ENCODE measurements at places on chromosomes 11 and 22.

DNA sequence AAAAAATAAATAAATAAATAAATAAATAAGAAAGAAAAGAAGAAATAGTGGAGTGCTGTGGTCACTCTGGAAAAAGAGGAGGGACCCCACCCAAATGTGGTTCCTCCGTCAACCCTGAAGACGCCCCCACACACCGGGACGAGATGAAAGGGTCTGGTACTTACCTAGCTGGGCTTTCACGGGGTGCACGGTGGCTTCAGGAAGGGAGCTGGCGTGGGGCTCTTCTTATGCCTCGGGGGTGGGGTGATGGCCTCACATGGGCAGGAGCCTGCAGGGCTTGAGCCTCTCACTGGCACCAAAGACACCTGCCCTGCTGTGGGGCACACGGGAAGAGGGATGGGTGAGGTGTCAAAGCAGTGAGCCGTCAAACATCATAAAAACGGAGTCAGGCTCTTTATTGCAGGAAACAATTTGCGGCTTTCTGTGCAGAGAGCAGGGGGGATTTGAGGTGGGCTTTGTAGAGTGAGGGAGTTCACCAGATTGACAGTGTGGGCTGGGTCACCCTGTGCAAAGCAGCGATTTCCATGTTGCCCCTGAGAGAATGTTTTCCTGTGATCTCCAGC, 28.0 kb upstream of the KRTAP5-6 start:
- no peak overlapping the region for H3K4me3 ChIP-seq
- no peak overlapping the region for H3K27ac ChIP-seq
- H3K36me3 ChIP-seq, result no peaks in the 10 kb centered on the region
- H3K27me3 ChIP-seq, result peaks cover 65% of the 10 kb centered on the region

DNA sequence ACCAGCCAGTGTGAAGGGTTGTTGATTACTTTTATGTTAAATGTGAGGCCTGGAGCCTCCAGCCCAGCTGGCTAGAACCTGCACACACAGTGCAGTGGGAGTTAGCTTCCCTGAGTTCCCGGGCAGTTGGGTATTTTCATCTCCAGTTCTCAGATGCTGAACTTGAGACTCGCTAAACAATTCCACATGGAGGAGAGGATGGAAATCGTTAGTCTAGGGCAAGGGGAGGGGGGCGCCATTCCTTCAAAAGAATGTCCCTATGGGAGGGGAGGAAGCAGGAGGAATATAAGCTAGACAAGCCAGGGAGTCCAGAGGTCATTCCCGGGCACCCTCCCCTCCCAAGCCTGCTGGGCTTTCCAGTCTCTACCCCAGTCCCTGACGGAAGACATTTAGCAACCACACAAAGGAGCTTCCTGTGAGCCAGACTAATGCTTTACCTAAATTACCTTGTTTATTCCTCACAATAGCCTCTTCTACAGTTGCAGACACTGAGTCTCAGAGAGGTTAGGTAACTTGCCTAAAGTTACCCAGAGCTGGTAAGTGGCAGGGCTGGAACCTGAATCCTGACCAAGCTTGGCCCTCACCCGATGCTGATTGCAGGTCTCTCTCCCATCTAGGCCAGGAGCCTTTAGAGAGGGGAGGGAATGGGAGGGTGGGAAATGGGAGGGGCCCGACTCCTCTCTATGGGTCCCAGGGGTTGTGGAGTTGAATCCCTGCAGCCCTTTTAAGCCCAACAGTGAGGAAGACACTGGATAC, 1.9 kb upstream of the TSKU start:
- H3K4me3 ChIP-seq, result peak overlapping the region; percentile 83
- DNase-seq, result no peak
- H3K27ac ChIP-seq, result no peak overlapping the region
- H3K27me3 ChIP-seq, result no peaks in the 10 kb centered on the region

GRCh38 chr11:47242596-47243192, 5.9 kb downstream of the ACP2 start:
- peaks cover 73% of the 10 kb centered on the region for H3K36me3 ChIP-seq
- H3K27ac ChIP-seq, result peak overlapping the region; percentile 2
- H3K4me1 ChIP-seq, result peaks cover 9% of the 10 kb centered on the region
- no peak overlapping the region for H3K4me3 ChIP-seq

DNA sequence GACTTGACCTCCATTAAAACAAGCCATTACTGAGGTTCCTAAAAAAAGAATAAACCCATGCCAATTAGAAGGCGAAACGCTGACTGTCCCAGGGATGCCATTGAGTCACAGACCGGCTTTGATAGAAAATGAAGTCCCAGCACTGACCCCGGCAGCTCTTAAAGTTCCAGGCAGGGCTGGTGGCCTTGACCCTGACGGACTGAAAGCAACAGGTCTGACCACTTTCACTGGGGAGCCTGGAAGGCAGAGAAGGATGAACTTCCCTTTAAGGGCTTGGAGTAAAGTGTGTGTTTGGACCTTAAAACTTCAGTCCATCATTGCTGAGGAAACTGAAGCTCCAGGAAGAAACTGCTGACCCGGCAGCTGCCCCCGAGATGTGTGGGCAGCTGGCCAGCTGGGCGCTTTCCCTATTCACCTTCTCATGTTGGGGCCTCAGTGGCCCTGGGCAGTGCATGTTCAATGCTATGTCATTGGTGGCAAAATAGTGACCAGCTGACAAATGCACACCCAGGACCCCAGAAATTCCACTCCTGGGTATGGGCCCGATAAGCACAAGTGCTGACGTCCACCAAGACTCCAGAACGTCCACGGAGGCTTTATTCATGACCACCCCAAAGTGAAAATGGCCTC, 18.9 kb upstream of the EFCAB6 start:
- H3K36me3 ChIP-seq, result no peaks in the 10 kb centered on the region
- H3K4me1 ChIP-seq, result no peaks in the 10 kb centered on the region
- H3K4me3 ChIP-seq, result no peak overlapping the region
- H3K27ac ChIP-seq, result no peak overlapping the region
- H3K27me3 ChIP-seq, result peaks cover 30% of the 10 kb centered on the region

DNA sequence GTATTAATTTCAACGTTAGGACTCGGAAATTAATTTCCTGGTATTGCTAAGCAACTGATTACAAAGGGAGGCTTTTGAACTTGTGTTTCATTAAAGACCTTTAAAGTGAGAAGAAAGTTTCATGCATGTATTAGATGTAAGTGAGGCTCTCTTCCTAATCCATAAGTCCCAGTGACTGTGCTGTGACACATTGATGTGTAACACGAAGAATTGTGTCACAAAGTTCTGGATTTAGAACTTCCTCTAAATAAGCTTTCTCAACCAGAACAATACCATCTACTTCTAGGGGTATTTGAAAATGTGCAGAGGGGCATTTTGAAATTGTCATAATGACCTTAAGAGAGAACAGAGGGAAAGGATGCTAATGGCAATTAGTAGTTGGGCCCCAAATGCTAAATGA, 14.4 kb downstream of the DCUN1D5 start:
- no peaks in the 10 kb centered on the region for H3K27me3 ChIP-seq
- peaks cover 11% of the 10 kb centered on the region for H3K4me1 ChIP-seq
- no peak overlapping the region for H3K27ac ChIP-seq
- no peak for DNase-seq
- H3K4me3 ChIP-seq, result no peak overlapping the region
- peaks cover 78% of the 10 kb centered on the region for H3K36me3 ChIP-seq

DNA sequence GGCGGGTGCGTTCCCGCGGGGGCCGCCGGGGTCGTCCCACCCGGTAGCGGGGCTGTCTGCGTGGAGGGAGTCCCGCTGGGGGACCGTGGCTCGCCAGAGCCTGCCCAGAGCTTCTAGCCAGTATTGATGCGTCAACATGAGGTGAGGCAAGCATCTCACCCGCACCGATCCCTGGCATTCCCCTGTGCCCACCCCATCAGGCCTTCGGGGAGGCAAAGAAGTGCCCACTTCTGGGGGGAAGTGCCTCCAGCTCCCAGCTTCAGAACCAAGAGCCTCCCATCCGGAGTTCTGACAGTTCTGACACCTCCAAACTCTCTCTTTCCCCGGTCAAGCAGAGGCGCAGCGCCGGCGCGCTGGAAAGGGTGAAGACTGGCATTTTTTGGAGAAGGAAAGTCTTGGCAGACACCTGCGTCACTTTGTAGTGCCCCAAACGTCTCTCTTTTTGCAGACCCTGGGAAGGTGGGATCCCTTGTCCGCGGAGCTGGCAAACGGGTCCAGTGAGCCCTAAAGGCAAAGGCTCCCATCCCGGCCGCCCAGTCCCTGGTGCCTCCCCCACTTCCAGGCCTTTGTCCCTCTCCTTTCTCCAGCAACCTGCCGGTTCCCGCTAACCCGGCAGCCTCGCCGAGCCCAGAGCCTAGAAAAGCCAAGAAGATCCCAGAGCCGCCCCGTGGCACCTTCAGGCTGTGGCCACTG, 3.2 kb upstream of the PAX6 start:
- H3K27ac ChIP-seq, result no peak overlapping the region
- H3K36me3 ChIP-seq, result no peaks in the 10 kb centered on the region
- no peak overlapping the region for H3K4me3 ChIP-seq
- peaks cover 6% of the 10 kb centered on the region for H3K4me1 ChIP-seq
- DNase-seq, result no peak

DNA sequence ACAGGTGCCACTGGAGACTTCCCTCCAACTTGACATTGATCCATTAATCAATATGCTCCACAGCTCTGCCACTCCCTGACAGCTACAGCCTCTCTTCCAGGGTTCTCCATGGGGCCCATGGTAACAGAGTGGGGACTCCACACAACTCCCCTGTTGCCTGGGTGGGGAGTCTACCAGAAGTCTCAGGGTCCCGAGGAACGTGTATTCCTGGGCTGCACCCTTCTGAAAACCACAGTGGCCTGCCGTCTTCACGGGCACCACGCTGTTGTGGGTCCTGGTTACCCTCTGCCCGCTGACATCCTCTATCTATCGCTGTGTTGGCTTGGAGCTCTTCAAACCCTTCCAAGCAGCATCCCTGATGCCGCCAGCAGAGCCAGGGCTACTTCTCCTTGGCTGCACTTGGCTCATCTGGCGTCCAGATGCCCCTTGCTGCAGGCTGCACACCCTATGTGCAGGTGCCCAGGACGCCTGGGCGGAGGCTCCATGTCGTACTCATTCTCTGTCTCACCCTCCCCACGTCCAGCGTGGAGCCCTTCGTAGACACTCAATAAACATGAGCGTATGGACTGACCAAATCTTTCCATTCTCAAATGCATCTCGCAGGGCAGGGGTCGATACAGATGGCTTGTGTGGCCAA, 1341.8 kb downstream of the TBC1D22A start:
- no peak overlapping the region for H3K27ac ChIP-seq
- DNase-seq, result no peak
- no peaks in the 10 kb centered on the region for H3K4me1 ChIP-seq
- H3K27me3 ChIP-seq, result no peaks in the 10 kb centered on the region

DNA sequence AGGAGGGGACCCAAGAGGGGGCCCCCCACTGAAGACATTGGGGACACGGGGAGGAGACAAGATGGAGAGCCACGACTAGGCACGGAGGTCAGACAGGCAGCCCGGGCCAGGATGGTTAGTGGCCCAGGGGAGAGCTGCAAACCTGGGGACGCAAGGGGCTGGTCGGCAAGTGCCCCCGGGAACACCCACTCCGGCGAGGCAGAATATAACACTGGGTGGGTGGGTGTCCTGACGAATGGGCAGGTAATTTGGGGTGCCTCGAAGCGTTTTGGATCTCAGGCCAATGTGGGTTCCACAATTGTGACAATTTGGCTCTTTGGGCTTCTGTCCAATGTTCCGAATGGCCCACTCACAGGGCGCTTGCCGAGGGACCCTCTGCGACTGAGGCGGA, 9.9 kb downstream of the IGF2 start:
- peaks cover 9% of the 10 kb centered on the region for H3K36me3 ChIP-seq
- H3K4me3 ChIP-seq, result no peak overlapping the region
- peaks cover 82% of the 10 kb centered on the region for H3K27me3 ChIP-seq
- no peak overlapping the region for H3K27ac ChIP-seq

DNA sequence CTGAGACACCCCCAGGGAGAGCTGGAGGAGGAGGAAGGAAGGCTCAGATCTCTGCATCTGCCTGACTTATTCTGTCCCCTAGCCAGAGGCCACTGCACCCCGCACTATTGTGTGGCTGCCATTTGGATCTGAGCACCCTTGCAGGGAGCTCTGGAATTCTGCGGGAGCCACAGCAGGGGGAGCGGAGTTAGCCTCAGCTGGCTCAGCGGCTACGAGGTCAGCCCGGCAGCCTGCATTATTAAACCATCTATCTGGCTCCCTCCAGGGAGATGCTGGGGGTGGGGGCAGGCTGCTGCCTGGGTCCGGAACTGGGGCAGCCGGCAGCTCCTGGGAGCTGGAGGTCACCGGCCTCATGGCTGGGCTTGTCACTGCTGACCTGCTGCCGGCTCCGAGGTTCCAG, 6.5 kb upstream of the ELFN2 start:
- H3K27ac ChIP-seq, result no peak overlapping the region
- DNase-seq, result no peak
- H3K27me3 ChIP-seq, result no peaks in the 10 kb centered on the region

GRCh38 chr11:116714902-116715301, 57.9 kb downstream of the BUD13 start:
- H3K4me3 ChIP-seq, result no peak overlapping the region
- H3K36me3 ChIP-seq, result no peaks in the 10 kb centered on the region
- no peaks in the 10 kb centered on the region for H3K4me1 ChIP-seq
- no peak for DNase-seq
- no peak overlapping the region for H3K27ac ChIP-seq

DNA sequence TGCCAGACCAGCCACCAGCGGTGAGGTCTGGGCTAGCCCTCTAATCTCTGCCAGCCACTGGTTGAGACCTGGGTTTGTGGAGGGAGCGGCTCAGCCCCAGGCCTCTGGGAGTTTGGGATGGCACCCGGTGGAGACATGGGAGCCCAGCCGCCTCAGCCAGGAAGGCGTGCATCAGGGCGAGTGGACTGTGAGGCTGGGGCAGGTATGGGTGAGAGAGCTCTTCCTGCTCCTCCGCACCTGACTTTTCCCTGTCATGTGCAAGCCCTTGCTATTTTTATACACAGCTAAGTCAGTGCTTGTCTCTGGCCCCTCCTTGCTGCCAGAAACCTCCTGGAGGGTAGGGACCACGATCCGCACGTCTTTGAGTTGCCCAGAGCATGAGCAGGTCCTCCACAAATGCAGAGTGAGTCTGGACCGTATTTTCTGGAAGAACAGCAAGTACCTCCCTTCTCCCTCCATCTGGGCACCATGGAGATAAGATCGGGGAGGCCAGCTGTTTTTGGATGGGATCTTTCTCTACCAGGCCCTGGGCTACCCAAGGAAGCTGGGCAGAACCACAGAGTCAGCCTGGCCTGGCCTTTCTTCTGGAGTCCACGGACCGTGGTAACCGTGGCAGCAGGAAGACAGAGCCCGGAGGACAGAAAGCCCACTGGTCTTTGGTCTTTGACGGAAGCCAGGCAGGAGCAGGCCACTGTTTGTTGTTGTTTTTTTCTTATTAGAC, 53.3 kb downstream of the IGLL1 start:
- no peaks in the 10 kb centered on the region for H3K36me3 ChIP-seq
- no peak for DNase-seq
- H3K4me1 ChIP-seq, result no peaks in the 10 kb centered on the region
- no peak overlapping the region for H3K27ac ChIP-seq
- H3K27me3 ChIP-seq, result peaks cover 6% of the 10 kb centered on the region

- peaks cover 5% of the 10 kb centered on the region for H3K36me3 ChIP-seq
- no peaks in the 10 kb centered on the region for H3K27me3 ChIP-seq
- no peak overlapping the region for H3K27ac ChIP-seq
Measured at GRCh38 chr11:116835042-116835772, 2.2 kb downstream of the APOA1 start.

- no peaks in the 10 kb centered on the region for H3K36me3 ChIP-seq
- H3K27ac ChIP-seq, result no peak overlapping the region
- H3K27me3 ChIP-seq, result peaks cover 32% of the 10 kb centered on the region
- H3K4me1 ChIP-seq, result peaks cover 5% of the 10 kb centered on the region
- H3K4me3 ChIP-seq, result no peak overlapping the region
Measured at GRCh38 chr11:6395470-6396060, 5.3 kb downstream of the SMPD1 start.

- H3K36me3 ChIP-seq, result no peaks in the 10 kb centered on the region
- H3K4me3 ChIP-seq, result no peak overlapping the region
- DNase-seq, result no peak
- H3K4me1 ChIP-seq, result peaks cover 9% of the 10 kb centered on the region
- no peak overlapping the region for H3K27ac ChIP-seq
Measured at GRCh38 chr11:15937601-15938120, 418.7 kb downstream of the SOX6 start.

Measured in MCF 10A (cell line).